Uterus (tissue), 4 donors: ENCODE measurements at places on chromosomes 7 and 10.

- DNase-seq, result no peak
Measured at GRCh38 chr10:79128923-79129305, 60.1 kb downstream of the ZMIZ1 start.

GRCh38 chr10:124289851-124290795 is 128.6 kb downstream of the OAT start:
- no peak for DNase-seq

DNA sequence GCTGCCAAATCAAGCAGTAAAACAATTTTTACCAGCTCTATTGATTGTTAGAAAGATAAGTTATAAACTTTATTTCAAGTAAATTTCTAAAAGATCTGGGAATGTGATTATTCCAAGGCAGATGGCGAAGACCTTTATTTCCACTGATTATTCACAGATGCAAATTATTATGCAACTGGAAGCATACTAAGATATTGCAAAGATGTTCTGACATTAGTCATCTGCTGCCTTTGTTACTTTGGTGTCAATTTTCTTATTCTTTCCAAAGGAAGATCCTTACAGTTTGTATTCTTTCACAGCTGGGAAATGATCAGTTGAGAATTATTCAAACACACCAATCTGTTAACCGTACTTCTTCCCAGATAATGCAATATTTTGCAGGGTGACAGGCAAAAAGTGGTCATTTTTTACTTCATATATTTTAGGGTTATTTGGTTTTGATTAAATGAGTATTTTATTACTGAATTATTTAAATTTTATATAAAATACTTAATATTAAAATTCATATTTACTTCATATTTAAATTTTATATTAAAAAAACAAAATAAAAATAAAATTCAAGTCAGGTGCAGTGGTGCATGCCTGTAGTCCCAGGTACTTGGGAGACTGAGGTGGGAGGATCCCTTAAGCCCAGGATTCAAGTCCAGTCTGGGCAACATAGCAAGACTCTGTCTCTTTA is 171.3 kb downstream of the FZD1 start:
- no peak for DNase-seq

GRCh38 chr10:86410542-86411124 is 44.0 kb upstream of the GRID1 start:
- DNase-seq, result no peak

GRCh38 chr10:78775891-78776290 is 292.9 kb upstream of the ZMIZ1 start:
- DNase-seq, result no peak
